NCI-H226 (cell line): ENCODE measurements at places on chromosomes 1 and 21.

- no peak for DNase-seq
These were observed 168.4 kb upstream of the CACNA1E start for GRCh38 chr1:181314959-181315358.

DNA sequence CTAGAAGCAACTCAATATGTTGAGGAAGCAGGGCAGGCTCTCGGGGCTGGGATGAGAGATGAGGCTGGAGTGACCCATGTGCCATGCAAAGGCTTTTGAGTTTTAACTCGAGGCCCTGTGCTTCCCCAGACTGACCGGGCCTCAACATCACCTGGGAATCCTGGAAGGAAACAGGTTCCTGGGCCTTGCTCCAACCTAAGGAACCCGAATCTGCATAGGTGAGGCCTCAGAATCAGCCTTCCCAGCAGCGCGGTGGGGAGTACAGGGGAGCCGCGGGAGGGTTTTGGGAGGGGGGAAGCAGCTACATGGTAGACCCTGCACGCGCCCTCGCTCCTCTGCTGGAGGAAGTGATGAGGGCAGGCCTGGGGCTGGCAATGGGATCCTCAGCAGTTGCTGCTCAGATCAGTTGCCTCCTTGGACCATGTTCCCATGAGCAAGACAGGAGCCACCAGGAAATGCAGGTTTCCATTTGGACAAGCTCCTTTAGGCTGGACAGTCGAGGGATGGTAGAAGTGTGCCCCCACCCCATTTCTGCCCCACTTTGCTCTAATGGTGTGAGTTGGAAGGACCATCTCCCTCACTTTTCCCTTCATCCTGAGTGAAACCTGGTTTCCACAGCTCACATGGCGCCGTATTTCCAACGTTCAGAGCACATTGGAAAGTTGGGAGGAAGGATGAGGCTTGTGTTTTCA is 4.5 kb upstream of the KIAA1614 start:
- DNase-seq: no peak

GRCh38 chr1:208829595-208829994 is 585.4 kb upstream of the PLXNA2 start:
- no peak for DNase-seq

GRCh38 chr1:81989524-81989923 is 188.8 kb downstream of the ADGRL2 start:
- no peak for DNase-seq

DNA sequence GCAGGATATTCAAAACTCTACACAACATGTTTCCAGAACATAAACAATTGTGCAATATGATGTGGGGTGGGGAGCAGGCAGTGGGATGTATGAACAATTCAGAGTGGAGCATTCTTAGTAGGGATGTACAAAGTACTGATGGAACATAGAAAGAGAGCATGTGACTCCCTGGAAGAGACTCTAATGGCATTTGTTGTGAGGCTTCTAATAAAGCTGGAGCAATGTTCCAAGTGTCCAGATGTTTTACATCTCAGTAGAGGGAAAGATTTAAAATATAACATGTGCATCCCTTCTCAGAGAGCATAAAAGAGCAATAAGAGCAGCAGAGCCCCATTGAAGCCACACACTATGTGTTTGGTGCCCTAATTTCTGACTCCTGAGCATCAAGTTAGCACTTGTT is 116.5 kb downstream of the BRINP2 start:
- DNase-seq: no peak

DNA sequence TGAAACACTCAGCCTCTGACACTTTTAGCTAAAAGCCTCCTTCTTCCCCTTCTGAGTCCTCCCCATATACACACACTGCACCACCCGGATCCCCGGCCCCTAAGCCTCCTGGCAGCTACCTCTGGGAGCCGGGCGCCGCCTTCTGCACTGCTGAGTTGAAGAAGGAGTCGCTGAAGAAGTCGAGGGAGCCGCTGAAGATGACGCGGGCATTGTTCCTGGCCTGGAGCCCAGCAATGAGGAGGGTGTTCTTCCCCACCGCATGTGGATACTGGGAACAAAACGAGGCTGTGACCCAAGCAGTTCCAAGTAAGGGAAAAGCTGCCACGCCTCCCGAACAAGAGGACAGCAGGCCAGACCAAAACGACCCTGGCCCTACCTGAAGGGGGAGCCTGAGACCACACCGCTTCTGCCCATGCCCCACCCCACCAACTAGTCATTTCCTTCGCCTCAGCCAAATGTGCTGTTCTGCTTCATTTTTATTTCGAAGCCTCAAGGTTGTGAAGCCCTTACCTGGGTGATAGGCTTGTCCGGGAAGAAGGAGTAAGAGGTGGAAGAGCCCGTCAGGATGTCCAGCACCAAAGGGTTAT is 7.0 kb downstream of the DDOST start:
- DNase-seq: no peak

DNA sequence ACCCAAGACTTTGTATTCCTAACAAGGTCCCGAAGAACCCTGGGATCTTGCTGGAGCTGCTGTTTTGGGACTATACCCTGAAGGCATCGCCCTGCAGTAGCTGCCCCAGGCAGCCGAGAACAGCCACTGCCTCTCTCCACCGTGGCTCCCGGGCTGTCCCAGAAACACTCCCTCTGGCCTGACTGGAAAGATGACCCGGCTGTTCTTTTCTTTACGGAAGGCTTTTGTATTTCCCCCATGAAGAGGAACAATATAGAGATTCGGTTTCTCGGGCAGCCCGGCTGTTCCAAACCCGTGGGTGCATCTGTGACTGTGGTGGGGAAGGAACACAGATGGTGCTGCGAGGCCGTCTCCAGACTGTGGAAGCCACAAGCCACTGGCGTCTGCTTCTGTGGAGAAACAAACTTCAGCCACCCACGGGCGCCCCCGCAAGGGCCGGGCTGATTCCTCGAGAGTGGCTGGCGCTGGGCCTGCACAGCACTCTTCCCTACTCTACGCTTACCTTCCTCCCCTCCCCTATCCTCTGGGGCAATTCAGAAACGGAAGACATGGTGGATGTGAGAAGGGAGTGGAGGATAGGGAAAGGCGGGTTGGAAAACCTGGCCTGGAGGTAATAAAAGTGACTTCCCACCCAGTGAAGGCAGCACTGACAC is 33.7 kb upstream of the VASH2 start:
- DNase-seq: no peak

DNA sequence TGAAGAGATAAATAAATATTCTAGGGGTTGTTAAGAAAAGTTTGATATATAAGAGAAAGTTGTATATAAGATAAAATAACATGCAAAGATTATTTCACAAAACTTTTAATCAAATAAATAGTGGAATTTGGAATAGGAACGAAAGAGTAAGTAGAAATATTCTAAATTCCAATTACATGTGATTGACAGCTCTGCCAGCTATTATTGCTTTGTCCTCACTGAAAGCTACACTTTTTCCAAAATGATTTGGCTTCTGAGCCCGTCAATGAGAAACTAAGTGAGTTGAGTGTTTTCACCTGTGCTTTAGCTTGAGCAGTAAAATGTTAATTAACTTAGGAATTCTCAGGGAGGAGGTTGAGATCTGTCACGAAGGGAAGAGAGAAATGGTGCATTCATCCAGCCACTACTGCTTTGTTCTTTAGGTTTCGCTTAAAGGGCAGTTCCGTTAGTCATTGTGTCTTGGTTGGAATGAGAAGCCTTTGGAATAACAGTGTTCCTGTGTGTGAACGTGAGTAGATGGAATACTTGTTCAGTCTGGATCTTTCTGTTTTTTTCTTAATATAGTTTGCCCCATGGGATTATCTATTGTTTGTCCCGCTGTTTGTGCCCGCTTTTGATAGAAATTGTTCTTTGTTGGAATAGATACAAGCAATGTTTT is 63.3 kb upstream of the CR1L start:
- no peak for DNase-seq

DNA sequence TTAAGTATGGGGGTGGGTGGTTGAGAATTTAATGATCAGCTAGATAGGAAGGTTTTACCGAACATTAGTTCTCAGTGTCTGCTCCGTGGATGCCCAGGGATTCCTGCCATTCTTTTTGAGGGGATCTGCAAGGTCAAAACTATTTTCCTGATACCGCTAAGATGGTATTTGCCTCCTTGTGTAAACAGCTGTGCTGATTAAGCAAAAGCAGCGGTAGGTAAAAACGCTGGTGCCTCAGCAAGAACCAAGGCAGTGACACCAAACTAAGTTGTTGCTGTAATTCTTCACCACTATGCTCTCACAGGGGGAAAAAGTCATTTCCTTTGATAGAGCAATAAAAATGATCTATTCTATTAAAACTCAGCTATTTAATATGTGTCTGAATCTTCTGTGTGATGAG is 229.0 kb downstream of the FMN2 start:
- no peak for DNase-seq

- no peak for DNase-seq
These were observed 1334.5 kb upstream of the ADGRL4 start for GRCh38 chr1:80341021-80341420.

- no peak for DNase-seq
These were observed 235.1 kb upstream of the B3GALT2 start for GRCh38 chr1:193421487-193421886.

GRCh38 chr1:234667600-234668576 is 57.9 kb upstream of the IRF2BP2 start:
- no peak for DNase-seq

GRCh38 chr1:159996653-159997052 is 35.1 kb downstream of the PIGM start:
- DNase-seq: peak; percentile 93

GRCh38 chr1:234372011-234372757 is 1.1 kb upstream of the COA6 start:
- no peak for DNase-seq

- DNase-seq: no peak
These were observed 133.1 kb downstream of the CAMTA1 start for GRCh38 chr1:6918186-6918924.

DNA sequence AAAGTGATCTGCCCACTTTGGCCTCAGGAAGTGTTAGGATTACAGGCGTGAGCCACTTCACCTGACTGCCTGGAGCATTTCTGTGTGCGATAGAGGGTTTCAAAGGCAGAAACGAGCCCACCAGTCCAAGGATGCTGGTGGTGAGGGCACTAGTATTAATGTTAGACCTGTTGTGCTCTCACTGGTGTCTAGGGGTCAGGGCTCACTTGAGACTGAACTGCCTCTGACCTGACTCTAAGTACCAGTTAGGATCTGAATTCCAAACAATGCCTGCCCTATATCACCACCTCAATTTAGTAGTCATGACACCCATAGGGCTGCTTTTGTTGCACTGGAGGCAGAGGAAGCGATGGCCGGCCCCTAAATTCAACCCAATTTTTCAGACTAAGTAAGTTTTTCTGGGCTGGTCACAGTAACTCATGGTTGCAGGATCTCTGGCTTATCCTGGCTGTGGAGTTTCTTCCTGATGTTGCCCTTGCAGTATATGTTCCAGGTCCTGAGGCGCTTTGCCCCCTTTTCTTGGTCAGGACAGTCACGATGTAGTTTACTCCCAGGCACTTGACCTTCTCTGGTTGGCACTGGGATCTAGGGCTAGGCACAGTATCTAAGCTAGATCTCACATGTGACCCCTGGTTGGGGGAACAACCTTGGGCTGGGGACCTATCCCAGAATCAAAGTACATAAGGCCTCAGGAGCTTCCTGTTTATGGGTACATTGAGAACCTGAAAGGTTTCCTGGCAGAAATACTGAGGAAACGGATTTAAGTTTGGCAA is 4.5 kb downstream of the CCDC17 start:
- no peak for DNase-seq

DNA sequence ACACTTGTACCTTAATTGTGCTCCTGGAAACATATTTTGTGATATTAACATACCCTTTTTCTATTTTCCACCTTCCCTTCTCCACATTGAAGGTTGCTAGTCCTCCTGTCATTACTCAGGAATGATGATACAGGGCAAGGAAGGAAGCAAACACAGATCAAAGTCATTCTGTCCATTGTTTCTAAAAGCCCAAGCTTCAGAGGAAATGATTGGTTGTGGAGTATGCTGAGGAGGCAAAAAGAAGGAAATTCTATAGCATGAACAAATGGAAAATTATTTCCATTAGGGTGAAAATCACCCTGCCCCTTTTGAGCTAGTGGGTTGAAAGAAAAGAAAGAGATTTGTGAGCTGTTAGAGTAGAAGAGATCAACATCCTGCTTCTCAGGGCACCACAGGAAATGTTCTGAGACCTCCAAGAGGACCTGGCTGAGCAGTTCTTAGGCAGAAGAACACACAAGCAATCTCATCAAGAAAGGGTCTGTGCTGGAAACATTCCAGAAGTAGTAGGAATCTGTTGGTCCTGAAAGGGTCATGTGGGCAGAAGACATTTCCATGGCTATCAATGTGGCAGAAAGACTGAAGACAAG is 29.0 kb upstream of the PRRX1 start:
- DNase-seq: no peak

DNA sequence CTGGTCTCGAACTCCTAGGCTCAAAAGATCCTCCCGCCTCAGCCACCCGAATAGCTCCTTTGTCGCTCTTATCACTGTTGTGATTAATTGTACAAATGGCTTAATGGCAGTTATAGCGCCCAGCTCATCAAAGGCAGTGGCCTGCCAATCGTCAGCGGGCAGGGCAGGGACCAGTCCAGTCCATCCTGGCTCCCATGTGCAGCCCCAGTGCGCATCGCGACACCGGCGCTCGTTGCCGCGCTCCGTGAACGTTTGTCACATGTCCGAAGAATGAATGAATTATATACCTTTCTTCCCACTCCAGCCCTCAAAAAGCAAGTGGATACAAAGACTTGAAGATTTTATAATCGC is 18.4 kb downstream of the MTX1 start:
- DNase-seq: peak; percentile 31

- DNase-seq: peak; percentile 90
These were observed 32.0 kb downstream of the MAP7D1 start for GRCh38 chr1:36187800-36188593.

GRCh38 chr1:84410328-84411095 is 12.2 kb downstream of the DNASE2B start:
- DNase-seq: no peak
